ENCODE measurements at places on chromosomes 13 and 19.

- no peak for DNase-seq
Measured at GRCh38 chr13:40528881-40529280, 137.6 kb downstream of the FOXO1 start.

- DNase-seq = peak; percentile 82
Measured at GRCh38 chr19:6076675-6077463, 33.4 kb downstream of the RFX2 start.

- DNase-seq = no peak
Measured at GRCh38 chr13:36207672-36208071, 6.7 kb downstream of the SOHLH2 start.

DNA sequence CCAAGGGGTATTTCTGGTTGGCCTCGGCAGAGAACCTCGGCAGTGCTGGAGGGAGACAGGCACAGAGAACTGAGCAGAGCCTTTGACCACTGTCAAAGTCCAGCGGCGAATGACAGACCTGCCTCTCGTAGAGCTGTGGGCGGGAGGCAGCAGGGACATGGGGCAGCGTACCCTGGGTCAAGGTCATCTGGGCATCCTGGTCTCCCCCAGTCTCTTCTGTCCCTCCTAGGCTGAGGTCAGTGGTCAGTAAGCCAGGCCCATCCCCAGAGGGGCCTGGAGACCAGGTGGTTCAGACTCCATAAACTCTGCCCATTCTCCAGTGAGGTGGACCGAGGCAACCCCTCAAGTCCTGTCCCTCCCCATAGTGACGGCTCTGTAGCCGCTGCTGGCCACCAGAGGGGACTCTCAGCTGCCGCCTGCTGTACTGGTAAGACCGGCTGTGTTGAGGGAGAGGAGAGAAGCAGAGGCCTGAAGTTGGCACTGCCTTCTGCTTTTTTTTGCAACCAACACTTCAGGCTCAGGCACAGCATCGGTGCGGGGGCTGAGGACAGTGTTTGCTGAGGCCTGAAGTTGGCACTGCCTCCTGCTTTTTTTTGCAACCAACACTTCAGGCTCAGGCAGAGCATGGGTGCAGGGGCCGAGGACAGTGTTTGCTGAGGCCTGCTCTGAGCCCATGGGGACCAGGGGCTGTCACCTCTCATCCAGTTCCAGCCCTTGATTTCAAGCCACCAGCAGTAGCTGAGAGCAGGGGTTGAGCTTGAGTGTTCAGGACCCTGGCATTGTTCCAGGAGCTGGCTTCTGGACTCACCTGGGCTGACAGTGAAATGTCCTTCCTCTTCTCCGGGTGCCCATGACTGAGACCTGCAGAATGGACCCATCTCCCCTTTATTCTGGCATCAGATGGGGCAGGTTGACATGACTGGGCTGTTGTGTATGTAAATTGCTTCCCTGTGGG is at the start of gene PGLYRP2:
PGLYRP2 (minus strand) TSS at position 111 of the 955 bp plus-strand sequence. CDS start 130 bp downstream, outside the sequence.
- DNase-seq = no peak

GRCh38 chr19:8304841-8305621 is 3.1 kb downstream of the CD320 start:
- DNase-seq = no peak

DNA sequence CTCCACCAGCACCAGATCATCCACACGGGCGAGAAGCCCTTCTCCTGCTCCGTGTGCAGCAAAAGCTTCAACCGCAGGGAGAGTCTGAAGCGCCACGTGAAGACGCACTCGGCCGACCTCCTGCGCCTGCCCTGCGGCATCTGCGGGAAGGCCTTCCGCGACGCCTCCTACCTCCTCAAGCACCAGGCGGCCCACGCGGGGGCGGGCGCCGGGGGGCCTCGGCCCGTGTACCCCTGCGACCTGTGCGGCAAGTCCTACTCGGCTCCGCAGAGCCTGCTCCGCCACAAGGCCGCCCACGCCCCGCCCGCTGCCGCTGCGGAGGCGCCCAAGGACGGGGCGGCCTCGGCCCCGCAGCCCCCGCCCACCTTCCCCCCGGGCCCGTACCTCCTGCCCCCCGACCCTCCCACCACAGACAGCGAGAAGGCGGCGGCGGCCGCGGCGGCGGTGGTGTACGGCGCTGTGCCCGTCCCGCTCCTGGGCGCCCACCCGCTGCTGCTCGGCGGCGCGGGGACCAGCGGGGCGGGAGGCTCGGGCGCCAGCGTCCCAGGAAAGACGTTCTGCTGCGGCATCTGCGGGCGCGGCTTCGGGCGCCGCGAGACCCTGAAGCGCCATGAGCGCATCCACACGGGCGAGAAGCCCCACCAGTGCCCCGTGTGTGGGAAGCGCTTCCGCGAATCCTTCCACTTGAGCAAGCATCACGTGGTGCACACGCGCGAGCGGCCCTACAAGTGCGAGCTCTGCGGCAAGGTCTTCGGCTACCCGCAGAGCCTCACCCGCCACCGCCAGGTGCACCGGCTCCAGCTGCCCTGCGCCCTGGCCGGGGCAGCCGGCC is 9.4 kb downstream of the ZNF784 start:
- no peak for DNase-seq

- no peak for DNase-seq
Measured at GRCh38 chr13:25588336-25589060, 216.7 kb downstream of the ATP8A2 start.

DNA sequence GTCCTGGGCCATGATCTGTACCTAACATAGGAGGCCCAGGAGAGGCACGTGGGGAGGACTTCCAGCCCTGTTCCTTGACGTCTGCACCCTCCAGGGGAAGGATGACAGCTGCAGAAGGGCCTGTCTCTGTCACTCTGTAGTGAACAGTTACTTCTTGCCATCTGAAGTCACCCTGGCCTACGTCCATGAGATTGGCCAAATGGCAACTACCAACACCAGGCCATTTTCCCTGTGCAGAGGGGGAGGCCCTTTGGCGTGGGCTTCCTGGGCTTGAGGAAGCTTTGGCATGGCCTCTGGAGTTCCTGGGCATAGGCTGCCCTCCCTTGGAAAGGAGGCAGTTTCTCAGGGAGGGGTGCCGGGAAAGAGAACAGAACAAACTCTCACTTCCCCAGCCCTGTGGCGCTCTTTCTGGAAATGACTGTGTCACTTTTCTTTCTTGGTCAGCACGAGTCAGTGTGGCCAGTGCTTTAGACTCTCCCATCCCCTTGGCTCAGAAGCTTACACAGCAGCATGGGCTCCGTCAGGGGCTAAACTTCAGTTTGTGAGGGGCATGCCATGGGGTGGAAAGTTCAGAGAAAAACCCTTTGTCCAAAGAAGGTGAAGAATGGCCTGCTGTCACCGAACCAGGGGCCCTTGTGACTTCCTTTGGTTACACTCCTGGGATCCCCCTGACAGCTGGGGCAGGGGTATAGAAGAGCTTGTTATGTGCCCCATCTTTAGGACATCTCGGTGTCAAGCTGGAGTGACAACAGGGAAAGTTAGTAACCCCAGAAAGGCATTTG is 5.3 kb downstream of the CARM1 start:
- DNase-seq = peak; percentile 12

DNA sequence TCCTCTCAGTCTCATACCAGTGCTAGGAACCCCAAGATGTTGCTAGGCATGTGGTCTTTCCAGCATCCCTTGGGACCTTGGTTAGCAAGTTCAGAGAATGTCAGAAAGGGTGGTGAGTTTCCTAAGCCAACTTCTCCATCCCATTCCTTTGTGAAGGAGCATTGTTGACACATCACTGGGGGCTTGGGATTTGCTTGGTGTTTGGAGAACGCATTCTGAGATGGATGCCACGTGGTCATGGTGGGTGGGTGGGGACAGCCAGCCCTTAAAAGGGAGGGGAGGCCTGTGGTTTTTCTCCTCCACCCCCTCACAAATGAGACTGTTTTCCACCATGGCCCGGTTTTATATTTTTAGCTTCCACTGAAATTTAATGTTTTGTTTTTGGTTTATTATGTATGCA is 83.3 kb upstream of the ZNF536 start:
- DNase-seq = no peak

- DNase-seq = no peak
Measured at GRCh38 chr13:64410276-64411053, 2819.7 kb downstream of the PCDH9 start.

- DNase-seq = peak; percentile 29
Measured at GRCh38 chr13:75830842-75831241, 194.7 kb downstream of the LMO7 start.

- DNase-seq = no peak
Measured at GRCh38 chr19:43725468-43725867, 9.6 kb downstream of the IRGC start.

GRCh38 chr19:55319785-55320184 is 5.4 kb downstream of the TMEM150B start:
- peak; percentile 78 for DNase-seq

DNA sequence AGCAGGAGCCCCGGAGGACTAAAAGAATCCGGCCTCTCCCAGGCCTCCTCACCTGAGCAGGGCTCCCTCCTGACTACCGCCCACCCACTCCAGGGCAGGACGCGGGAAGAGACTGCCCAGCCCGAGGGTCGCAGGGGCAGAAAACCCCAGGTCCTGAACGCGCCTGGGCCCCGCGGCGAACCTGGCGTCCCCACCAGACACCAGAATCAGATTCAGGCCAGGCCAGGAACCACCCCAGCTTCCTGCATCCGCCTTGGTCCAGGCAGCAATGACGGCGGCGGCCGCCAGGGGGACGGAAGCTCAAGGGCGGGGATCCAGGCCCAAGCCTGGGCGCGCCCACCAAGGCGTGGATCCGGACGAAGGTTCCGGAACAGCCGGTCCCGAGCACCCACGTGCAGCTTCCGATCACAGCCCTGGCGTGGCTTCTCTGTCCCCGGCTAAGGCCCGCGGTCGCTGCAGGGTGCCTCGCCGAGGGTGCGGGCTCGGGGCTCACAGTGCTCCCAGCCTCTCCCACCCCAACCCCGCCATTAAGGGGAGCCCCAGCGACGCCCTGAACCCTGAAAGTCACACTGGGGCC is 3.6 kb downstream of the LGALS7 start:
- peak; percentile 92 for DNase-seq

GRCh38 chr13:112248862-112249592 is 127.1 kb upstream of the SPACA7 start:
- no peak for DNase-seq

DNA sequence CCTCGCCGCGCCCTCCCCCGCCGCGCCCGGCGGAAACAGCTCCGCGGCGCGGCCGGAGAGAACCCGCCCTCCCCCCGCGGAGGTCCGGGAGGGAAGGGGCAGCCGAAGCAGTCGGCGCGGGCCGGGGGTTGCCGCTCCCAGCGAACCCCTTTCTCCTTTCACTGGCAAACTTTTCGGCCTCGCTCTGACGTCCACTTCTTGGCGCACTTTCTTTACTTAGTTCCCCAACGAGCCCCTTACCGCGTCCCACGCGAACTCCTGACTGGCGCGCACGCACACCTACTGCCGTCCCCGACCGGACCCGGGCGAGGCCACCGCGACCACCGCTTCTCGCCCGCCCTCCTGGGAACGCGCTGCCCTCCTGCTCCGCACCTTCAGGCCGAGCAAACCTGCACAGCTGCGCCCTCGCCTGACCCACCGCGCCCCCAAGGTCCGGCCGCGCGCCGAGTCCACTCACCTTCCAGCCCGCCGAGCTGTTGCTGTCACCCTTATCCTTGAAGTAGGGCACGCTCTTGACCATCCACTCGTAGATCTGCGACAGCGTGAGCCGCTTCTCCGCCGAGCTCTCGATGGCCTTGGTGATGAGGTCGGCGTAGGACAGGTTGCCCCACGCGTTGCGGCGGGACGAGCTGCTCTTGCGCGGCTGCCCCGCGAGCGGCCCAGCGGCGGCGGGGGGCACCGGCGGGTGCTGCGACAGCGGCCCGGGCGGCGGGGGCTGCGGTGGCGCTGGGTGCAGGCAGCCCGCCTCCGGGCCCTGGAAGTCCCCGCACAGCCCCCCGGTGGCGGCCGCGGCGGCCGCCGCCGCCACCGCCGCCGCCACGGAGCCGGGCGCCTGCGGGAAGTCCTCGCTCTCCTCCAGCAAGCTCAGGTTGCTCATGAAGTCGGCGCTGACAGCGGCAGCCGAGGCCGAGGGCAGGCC is 1.1 kb downstream of the FOXO1 start:
- peak; percentile 61 for DNase-seq

DNA sequence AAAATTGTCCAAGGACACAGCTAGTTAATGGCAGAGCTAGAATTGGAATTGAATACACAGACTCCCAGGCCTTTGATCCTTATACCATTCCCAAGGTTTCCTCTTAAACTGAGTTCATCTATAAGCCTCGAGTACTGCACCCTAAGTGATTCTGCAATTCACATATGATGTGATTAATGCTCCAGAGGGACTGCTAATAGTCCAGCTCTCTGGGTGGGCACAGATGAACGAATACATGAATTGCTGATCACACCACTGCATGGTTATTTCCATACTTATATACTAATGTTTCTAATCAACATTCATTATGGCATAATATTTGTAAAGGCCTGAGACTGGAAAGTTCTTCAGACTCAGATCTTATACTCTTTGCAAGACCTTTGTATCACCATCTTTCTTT is 101.8 kb downstream of the NUFIP1 start:
- DNase-seq = no peak

GRCh38 chr13:109376936-109377335 is 409.4 kb downstream of the IRS2 start:
- DNase-seq = no peak

- no peak for DNase-seq
Measured at GRCh38 chr19:4647676-4648644, 8.6 kb downstream of the TNFAIP8L1 start.

GRCh38 chr13:99985886-99986527 is 4.4 kb downstream of the ZIC2 start:
- no peak for DNase-seq

GRCh38 chr13:30134578-30134977 is 172.8 kb downstream of the KATNAL1 start:
- no peak for DNase-seq

GRCh38 chr13:33610438-33611120 is 207.4 kb upstream of the RFC3 start:
- DNase-seq = no peak
